ENCODE measurements at places on chromosomes 2 and 18.

DNA sequence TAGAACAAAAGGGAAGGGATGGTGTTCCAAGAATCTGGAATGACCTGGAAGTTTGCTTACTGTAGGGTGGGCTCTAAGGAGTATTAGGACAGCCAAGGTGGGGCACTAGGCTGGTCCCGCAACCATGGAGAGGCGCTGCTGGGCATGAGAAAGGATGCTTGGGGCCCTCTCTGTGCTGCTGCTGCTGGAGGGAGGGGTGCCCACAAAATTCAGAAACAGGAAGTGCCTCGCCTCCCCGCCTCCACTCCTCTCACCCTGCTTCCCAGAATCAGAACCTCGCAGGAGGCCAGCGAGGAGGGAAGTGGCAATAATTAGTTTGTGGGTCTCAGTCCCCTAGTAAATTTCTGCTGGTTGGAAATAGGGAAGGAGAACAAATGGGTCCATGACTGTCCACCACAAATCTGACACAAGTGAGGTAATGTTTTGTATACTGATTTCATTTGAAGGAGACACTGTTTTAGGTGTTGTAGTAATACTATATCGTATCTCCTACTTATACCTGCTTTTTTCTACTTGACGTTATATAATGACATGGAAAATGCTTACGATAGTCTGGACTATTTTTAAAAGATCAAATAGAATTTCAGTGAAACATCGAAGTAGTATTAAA is 7.9 kb upstream of the PDCL3 start:
- peak; percentile 24 for DNase-seq

DNA sequence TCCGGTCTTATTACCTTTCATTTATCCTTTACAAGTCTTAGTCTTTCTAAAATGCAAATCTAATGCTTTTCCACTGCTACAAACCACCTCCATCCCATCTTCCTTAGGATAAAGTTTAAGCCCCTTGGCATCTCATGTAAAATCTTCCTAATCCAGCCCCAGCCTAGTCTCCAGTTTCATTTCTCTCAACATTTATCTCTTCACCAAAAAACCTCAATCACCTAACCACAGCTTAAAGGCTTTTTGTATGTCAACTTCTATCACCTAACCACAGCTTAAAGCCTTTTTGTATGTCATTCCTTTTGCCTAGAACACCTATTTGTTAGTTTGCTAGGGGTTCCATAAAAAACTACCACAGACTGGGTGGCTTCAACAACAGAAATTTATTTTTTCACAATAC is 4.2 kb downstream of the TRAK2 start:
- no peak for DNase-seq

- DNase-seq = no peak
Observed at GRCh38 chr2:197435598-197436420, 981 bp upstream of the SF3B1 start.

GRCh38 chr18:27033722-27034121 is 151.4 kb downstream of the CHST9 start:
- DNase-seq = no peak

DNA sequence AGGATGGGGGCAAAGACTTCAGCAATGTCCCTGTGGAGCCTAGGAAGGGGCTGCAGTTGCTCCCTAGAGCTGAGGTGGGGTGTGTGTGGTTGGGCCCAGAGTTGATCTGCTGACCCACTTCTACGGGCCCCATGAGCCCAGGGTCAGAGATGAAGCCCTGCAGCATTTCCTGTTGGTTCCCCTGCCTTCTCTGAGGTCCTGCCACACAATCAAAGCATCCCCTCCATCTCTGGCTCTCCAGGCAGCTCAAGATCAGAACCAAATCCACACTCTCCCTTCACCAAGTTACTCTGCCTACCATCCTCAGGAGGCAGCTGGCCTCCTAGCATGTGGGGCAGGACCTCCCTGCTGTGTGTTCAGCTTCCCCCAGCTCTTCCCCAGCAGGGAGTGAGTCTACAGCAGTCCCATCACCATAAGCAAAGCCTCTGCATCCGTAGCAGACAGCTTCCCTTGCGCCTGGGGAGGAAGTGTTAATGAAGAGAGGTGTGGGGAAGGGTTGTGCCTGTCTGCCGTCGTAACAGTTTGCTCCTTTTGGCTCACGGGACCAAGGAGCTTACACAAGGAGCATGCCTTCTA is 26.9 kb downstream of the TMEM247 start:
- no peak for DNase-seq

GRCh38 chr2:128455721-128456050 is 137.0 kb upstream of the HS6ST1 start:
- DNase-seq = no peak

GRCh38 chr2:161423421-161424393 is 7.6 kb downstream of the TBR1 start:
- no peak for DNase-seq

- DNase-seq = no peak
Observed at GRCh38 chr2:53397085-53397484, 370.5 kb upstream of the CHAC2 start.

GRCh38 chr2:143545059-143545948 is 416.1 kb downstream of the ARHGAP15 start:
- DNase-seq = no peak

DNA sequence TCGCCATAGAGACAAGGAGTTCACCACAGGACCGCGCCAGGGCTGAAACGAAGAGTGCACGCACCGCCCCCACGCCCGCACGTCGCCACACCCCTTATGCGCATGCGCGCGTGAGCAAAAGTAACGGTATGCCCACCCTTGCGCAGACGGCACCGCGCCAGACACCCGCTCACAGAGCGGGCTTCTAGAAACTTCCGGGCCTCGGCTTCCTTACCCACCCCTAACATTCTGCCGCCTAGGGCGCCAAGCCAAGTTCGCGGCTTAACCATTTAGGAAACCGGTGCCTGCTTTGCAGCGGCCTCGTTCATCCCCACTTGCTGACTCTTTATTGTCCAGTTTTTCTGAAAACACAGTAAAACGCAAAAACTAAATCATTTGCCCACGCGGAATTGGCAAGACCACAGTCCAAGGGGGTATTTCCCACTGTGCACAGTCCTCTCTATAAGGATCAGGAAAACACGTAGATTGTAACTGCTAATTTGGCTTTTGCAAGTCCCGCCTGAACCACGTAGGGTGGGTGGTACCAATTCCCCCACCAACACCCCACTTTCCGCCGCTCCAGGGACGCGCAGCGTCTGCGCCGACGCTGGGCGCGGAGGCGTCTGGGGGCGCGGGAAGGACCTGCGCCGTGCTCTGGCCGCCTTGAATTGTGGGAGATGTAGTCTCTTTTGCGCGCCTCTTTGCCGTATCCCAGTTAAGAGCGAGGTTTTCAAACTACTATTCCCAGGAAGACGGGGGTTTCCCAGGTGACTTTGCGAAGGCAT is at the start of the genes FBXO15 and TIMM21:
Gene FBXO15, minus strand, starts transcription at position 56 of the 764 bp plus-strand sequence. Its CDS starts 49 bp downstream, at position 7.
Gene TIMM21, plus strand, starts transcription at position 745 of the 764 bp plus-strand sequence. CDS start 286 bp downstream, outside the sequence.
- DNase-seq = peak; percentile 91

GRCh38 chr2:222399038-222399783 is 25.1 kb upstream of the SGPP2 start:
- DNase-seq = no peak

- no peak for DNase-seq
Observed at GRCh38 chr2:127932199-127932876, 46.6 kb upstream of the AMMECR1L start.

Data from stimulated activated CD4-positive, alpha-beta T cell treated with anti-CD3 and anti-CD28 coated beads, Interleukin-1b, Interleukin-23, amount 100 ng/mL, for 4 hours (primary cell).